Pericardium fibroblast (primary cell): ENCODE measurements at places on chromosomes 2 and 18. TPM values are rescaled to one million over a fixed set of nuclear protein-coding genes. Genes with fewer than 3 reads are reported as not detected.

DLGAP1 gene
- total RNA-seq: 0.12 and 0.26 TPM in 2 replicates

ZNF396 gene
- total RNA-seq: 1.0 and 1.4 TPM in 2 replicates

TNFRSF11A gene
- total RNA-seq: 0.23 and 0.34 TPM in 2 replicates

IL1R1 gene
- 195 and 206 TPM in 2 replicates for total RNA-seq

MLPH gene
- 11.7 and 23.2 TPM in 2 replicates for total RNA-seq

CPS1 gene
- 9.9 and 12.9 TPM in 2 replicates for total RNA-seq

IL1B gene
- 0.09 and 1.9 TPM in 2 replicates for total RNA-seq

NPHP1 gene
- 1.6 and 1.9 TPM in 2 replicates for total RNA-seq
